ENCODE measurements at places on chromosomes 2 and 18.
A peak's percentile ranks its signal among the peaks of the same experiment; 100 is the strongest.

- DNase-seq: no peak
Observed at GRCh38 chr2:109649736-109650695, 35.9 kb downstream of the SOWAHC start.

GRCh38 chr2:15636972-15637785, 45.5 kb downstream of the DDX1 start:
- DNase-seq: peak; percentile 39

- DNase-seq: no peak
Observed at GRCh38 chr2:201203916-201204654, 21.1 kb downstream of the CASP10 start.

- no peak for DNase-seq
Observed at GRCh38 chr2:118151831-118152230, 63.6 kb downstream of the INSIG2 start.

All from stimulated activated CD8-positive, alpha-beta memory T cell treated with anti-CD3 and anti-CD28 coated beads, Interleukin-15, amount 100 ng/mL, for 1 hour (primary cell).